Endothelial cell of umbilical vein (primary cell): ENCODE measurements at places on chromosomes 4 and X.

DNA sequence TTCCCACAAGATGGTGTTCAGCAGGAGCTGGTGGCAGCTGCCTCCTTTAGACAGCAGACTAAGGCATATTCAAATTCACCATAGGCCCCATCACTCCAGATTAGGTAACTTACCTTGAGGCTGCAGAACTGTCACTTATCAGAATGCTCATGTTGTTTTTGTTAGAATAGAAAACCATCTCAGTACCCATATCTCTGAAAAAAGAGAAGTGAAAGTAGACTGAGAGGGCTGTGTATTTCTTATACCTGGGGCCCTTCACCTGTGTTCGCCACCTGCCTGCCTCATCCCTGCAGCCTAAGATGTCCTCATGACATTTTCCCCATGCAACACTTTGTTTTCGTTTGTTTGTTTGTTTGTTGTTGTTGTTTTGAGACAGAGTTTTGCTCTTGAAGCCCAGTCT, 32.9 kb upstream of the SPRY1 start:
- no peak for DNase-seq

GRCh38 chr4:83572848-83573247, 36.9 kb downstream of the GPAT3 start:
- no peak for DNase-seq

GRCh38 chrX:125786316-125786715, 379.8 kb downstream of the DCAF12L2 start:
- no peak for DNase-seq

GRCh38 chr4:101718810-101719209, 71.7 kb upstream of the BANK1 start:
- DNase-seq = no peak

- DNase-seq = no peak
These were observed 203.4 kb downstream of the CHIC1 start for GRCh38 chrX:73766431-73766795.

DNA sequence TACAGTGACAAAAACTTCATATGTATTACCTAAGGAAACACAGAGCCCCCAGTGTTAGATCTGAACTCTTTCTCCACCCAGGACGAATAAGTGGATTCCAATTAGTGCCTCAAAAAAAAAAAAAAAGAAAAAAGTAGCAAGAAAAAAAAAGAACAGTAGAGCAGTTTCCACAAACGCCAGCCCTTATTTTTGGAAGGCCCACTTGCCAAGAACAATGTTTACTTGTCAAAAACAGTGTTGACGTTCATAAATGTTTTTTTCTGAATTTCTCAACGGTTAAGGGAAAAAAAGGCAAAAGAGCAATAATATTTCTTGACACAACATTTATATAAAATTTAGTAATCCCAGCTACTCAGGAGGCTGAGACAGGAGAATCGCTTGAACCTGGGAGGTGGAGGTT, 38.7 kb downstream of the DHRSX start:
- DNase-seq = no peak

DNA sequence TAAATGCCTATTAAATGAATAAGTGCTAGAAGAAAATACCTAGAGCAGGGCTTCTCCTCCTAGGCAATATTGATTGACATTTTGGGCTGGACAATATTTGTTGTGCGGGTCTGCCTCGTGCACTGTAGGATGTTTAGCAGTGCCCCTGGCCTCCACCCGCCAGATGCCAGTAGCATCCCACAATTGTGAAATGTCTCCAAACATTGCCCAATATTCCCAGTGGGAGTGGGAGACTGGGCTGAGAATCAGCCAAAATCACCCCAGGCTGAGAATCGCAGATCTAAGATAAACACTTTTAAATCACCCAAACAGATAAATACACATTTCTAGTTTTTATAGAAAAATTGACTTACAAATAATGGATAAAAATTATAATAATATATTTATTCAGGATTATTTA, 916.2 kb upstream of the LCORL start:
- no peak for DNase-seq

DNA sequence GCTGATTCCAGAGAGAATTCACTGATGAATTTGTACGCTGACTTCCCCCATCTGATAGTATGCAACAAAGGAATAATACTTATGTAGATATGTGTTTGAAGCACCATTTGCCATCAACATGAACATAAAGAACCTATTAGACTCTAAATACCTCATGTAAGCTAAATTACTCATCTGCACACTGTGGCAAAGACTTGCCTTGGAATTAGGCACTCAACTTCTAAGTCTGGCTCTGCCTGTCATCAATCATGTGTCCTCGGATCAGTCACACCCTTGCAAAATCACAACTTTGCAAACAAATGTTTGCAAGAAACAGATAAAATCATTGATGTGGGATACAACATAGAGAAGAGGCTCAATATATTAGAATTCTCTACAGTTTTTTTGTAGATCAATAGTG, 169.9 kb upstream of the LDB2 start:
- DNase-seq = no peak

DNA sequence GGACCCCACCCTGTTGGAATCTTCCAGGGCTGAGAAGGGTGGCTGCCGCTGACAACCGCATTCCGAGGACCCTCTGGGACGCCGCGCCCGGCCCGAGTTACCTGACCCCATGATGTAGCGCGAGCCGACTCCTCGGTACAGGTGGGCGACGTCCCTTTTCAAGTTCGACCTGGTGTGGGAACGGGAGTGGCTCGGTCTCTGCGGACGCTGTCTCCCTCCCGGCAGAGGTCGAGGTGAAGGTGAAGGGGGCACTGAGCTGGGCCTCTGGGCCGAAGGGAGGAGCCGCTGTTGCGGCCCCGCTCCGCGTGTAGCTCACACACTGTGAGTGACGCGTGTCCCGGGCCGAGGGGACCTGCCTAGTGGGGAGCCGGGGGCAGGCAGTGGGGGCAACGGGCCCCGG, 4.5 kb downstream of the GTPBP6 start:
- no peak for DNase-seq

- DNase-seq = no peak
These were observed 84.2 kb downstream of the NPNT start for GRCh38 chr4:105979506-105979905.

DNA sequence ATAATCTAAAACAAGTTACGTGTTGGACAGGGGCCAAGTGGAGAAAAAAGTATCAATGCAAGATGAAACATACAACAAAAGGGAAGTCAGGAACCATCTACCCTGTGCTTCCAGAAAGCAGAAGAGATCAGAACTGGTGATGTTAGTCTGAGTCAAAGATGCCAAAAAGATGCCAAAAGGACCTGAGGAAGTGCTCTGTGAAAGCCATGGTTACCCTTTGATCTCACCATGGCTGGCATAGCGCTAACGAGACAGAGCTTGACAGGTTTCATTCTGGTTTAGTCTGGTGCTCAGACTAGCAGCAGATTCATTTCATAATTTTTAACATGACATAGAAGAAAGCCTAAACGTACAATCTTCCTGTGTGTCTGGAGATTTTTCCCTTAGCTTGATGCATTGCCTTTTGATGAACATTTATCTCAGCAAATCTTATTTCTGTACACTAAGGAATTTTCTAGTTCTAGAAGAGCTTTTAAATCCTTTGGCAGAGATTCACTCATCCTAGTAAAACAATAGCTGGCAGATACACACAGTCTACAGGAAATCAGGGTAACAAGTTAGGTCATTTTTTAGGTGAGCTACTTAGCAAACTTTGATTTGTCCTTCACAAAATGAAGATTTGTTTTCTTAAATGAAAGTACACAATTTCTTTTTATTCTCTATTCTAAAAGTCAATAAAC, 87.7 kb downstream of the COL25A1 start:
- DNase-seq = peak; percentile 82

GRCh38 chr4:153220682-153221395, 16.6 kb downstream of the TRIM2 start:
- no peak for DNase-seq

DNA sequence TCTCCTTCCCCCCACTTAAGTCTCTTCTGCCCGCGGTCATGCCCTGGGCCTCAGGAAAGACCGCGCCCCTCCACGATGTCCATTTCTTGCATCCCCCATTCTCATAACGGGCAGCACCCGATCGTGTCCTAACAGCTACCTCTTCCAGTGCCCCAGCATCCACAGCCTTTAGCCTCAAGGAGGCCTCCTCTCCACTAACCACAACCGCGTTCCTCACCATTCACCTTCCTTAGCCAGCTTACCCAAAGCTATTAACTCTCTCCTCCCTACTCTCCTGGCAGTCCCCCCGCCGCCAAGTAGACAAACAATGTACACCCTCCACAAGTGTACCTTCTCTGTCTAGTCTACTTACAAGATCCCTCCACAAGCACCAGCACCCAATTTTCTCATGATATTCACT, 58.6 kb upstream of the PAGE5 start:
- DNase-seq = no peak

- no peak for DNase-seq
These were observed 20.8 kb upstream of the MAGEA1 start for GRCh38 chrX:153158319-153158718.

- DNase-seq = no peak
These were observed 31.6 kb upstream of the LSM6 start for GRCh38 chr4:146143888-146144287.

- no peak for DNase-seq
These were observed 19.0 kb downstream of the RAB33A start for GRCh38 chrX:130190801-130191200.

DNA sequence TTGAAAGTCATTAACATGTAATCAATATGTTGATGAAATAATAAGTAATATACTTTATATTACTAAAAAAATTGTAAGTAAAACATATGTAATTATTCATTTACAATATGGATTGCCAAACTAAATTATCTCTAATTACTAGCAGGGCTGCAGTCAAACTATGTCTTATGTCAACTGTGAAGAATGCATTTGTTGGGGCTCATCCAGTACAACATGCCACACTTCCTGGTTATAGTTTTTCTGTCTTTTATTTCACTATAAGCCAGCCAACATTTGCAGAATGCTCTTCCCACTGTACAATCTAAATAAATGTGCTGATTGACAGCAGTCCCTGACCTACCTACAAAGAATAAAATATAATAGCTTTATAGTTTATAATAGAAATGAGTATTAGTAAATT, 975.4 kb upstream of the NDST4 start:
- DNase-seq = no peak

DNA sequence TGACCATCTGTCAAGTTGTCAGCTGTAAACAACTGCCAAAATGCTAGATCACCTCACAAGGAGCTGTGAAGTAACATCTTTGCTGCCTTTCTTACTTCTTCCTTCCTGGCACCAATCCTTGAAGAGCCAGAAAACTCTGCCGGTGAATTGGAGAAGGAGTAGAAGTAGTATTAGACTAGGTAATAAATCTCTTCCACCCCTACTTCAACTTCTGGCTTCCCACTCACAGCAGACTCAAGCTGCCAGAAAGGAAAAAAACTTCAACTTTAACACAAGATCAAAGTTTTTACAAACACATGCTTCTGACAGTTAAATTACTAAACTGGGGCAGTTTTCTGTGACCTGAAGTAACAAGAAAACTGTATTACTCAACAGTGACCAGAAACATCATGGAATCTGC, 164.7 kb upstream of the SLC7A11 start:
- DNase-seq = no peak

DNA sequence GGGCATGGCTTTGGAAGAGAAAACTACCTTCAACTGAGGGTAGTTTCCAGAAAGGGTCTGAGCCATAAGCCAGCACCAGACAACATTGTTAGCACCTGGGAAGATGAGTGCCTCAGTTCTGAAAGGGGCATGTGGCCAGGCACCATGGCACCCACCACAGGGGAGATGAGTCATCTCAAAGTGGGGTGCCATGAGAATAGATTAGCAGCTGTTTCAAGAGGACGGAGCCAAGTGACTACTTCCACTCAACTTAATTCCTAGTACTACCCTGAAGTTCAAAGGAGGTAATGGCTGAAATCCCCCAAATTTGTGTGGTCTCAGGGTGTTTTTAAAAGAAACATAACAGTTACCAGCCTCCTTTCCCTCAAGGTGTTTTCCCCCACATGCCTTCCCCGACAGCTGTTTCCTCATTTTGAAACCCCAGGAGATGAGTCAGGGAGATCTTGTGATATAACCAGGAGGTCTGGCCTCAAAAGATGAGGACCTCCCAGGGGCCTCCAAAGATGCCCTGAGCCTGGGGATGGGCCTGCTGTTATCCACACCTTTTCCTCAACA, 27.8 kb upstream of the FTHL17 start:
- no peak for DNase-seq

DNA sequence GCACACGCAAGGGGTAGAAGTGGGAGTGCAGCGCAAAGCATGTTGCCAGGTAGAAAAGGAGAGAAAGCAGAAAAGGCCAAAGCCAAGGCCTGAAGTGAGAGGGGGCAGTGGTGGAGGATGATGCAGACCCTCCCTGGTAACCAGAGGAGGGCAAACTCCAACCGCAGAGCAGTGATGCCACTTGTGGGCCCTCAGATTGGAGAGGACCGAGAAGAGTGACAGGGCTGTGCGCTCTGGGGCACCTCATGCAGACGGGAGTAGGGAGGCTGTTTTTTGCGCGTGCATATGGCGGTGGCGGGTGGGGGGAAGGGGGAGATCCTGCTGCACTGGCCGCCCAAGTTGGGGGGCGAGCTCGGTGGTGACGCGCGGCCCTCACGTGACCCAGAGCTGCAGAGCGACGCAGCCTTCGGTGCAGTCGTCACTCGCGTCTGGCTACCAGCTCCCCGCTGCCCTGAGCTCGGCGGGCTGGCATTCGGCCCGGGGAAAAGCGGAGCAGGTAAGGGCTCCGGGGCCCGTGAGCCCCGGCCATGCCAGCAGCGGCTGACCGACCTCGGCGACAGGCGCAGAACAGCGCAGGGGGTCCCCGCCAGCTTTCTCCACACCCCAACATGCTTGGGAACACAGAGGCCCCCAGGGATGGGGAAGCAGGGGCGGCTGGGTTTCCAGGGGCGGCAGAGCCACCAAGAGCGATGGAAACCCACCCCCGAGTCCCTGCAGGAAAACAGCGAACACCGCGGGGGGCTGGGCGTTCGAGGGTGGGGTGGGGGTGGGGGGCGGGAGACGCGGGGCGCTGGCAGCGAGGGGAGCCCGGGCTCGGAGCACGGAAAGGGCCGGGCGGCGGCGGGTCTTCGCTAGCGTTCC, at the start of gene BEX3:
TSS of gene BEX3 (plus strand) at position 421 of the 861 bp plus-strand sequence. CDS start 984 bp downstream, outside the sequence.
- peak; percentile 55 for DNase-seq

- DNase-seq = no peak
These were observed 580.8 kb upstream of the FTHL17 start for GRCh38 chrX:31652650-31653049.

DNA sequence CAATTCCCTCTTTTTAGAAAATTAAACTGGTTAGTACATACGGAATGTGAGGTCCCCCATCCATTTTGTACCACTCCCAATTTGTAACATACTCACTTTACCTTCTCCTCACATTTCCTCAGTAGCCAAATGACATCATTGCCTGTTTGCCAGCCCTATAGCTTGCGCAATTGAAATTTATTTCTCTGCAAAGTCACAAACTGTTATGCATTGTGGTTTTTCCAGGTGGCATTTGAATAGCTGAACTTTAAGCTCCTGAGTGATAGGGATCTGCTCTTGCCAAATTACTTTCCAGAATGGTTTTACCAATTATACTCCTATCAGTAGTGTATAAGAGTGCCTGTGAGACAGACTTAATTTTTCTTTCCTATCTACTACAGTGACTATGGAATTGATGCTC, 7.7 kb downstream of the COL4A5 start:
- DNase-seq = no peak

DNA sequence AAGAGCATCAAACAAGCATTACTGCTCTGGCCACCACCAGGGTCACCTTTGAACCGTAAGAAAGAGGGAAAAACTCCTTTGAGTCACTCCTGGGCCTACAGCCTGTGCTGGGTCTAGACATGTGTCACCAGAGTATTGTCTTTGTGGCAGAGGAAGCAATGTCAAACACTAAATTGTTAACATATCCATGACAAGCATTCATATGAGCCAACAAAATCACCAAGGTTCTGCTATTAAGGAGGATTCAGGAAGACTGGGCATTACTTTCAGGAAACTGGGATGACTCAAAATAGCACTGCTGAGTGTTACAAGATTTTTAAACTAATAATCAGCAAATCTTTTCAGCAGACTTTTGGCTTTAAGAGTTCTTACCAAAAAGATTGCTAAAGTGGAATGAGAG, 28.1 kb downstream of the LGI2 start:
- DNase-seq = peak; percentile 85
